ENCODE measurements at places on chromosomes 12 and 14.
A peak's percentile ranks its signal among the peaks of the same experiment; 100 is the strongest.

DNA sequence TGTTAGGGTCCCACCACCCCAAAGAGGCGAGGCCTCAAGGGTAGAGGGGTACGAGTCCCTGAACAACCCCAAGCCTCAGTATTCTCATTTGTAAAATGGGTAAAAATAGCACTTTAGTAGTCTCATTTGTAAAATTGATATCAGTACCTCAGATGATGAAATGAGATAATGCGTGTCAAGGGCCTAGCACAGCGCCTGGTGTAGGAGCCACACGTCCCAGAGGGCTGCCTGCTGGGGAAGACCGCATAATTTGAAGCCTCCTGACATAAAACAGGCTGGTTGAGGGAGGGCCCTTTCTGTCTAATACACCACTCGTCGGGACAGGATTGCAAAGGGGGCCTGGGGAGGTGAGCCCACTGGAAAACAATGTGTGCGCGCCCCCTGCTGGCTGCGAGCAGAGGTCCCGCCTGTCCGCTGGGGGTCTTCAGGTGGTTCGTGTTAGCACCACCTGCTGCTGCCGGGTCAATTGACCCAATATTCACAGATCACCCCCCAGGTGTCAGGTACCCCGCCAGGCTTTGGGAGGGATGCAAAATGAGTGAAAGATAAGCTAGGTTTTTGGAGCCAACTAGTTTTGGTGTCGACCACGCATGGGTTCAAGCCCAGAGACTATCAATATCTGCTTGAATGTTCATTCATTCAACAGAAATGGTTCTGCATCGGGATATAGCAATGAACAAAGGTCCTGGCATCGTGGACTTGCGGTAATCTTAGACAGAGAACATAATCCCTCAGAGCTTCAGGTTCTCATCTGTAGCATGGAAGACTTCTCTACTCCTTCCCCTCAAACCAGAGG lies 24.7 kb upstream of the IRF2BPL start:
- no peak for DNase-seq

- no peak for DNase-seq
Measured at GRCh38 chr14:93528884-93529558, 98.3 kb downstream of the UNC79 start.

- no peak for DNase-seq
Measured at GRCh38 chr12:92639017-92639416, 63.8 kb upstream of the PLEKHG7 start.

- no peak for DNase-seq
Measured at GRCh38 chr12:26870491-26871419, 37.8 kb upstream of the ITPR2 start.

DNA sequence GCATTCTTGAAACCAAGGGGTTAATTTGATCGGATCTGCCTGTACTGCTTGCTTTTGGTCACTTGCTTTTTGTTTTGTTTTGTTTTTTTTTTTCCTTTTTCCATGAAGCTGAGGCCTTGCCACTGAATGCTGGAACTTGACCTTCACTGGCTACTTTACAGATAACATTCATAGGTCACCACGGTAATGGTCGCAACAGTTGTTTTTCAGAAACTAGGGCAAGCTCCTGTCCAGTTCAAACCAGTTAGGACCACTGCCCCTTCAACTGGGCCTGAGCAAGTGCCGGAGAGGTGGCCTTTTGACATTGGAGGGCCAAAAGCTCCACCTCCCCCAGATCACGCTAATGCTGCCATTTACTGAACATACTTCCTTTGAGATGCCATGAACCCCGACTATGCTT lies 147.6 kb downstream of the FOXN3 start:
- no peak for DNase-seq

DNA sequence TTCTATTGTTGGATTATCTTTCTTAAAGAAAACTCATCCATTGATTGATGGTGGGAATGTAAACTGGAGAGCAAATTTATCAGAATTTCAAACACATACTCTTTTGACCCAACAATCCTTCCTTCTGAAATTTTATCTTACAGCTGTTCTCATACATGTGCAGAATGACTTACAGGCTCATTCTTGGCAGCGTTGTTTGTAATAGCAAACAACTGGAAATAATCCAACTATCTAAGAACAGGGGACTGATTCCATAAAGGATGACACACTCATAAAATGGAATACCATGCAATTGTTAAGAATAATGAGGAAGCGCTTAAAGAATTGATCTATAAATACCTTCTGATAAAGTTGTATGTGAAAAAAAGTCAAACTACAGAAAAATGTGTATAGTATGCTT lies 24.0 kb downstream of the RHOJ start:
- DNase-seq = no peak

DNA sequence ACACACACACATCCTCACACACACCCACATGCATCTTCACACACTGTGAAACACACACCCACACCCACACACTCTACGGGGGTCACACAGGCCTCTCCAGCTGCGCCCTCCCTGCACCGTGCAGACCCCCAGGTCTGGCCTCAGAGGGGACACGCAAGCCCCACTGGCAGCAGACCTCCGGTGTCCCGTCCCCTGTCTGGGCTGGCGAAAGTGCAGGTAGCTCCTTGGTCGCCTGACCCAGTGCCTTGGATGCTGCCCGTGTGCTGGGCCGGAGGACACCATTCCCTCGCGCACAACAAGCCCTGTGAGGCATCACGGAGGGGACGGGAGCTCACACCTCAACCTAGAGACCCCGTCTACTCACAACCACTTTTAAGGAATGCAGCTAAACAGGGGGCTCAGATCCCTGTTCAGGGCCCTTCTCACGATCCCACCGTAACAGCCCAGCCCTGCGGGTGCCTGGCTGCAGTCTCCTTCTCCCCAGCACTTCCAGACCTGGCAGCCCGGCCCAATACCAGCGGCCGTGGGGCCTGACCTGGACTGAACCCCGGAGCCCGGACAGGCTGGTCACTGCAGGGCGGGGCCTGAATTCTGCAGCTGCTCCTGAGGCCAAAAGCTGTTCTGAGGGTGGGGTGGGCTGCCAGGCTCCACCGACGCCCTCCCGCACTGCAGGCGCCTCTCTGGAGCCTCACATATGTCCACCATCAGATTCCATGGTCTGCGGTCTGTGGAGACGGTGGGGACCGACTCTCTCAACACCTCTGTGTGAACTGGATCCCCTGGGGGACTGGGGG lies 42.1 kb upstream of the FZD10 start:
- DNase-seq = no peak

- DNase-seq = peak; percentile 55
Measured at GRCh38 chr12:93134175-93134890, 205.2 kb upstream of the EEA1 start.

DNA sequence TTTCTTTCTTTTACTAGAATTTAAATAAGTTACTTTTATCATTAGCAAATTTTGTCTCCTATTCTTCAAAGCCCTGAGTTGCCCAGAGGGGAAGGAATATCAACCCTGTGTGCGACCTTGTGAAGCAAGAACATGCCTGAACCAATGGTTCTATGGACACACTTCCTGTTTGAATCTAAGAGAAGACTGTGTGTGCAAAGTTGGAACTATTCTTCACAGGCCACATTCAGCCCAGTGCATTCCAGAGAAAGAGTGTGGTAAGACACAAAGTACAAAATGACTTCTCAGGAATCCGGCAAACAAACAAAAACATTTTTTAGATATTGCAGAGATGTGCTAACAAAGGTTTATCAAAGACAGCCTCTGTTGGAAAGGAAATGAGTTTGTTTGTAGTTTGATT lies 90.8 kb upstream of the PTPRQ start:
- DNase-seq = no peak

DNA sequence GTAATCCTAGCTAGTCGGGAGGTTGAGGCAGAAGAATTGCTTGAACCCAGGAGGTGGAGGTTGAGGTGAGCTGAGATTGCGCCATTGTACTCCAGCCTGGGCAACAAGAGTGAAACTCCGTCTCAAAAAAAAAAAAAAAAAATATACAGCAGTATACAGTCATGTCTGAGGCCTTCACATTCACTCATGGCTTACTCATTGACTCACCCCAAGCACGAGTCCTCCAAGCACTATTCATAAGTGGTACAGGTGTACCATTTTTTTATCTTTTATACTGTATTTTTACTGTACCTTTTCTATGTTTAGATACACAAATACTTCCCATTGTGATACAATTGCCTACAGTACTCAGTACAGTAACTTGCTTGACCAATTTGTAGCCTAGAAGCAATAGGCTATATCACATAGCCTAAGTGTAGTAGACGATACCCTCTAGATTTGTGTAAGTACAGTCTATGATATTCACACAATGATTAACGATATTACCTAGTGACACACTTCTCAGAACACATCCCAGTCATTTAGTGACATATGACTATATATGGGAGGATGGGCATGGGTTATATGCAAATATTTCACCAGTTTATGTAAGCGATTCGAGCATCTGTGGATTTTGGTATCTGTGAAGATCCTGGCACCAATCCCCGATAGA lies 12.2 kb downstream of the LLPH start:
- DNase-seq = no peak

GRCh38 chr14:70317969-70318634 lies 41.4 kb downstream of the COX16 start:
- DNase-seq = peak; percentile 34

GRCh38 chr12:1629338-1630132 lies 504 bp downstream of the WNT5B start:
- DNase-seq = no peak

DNA sequence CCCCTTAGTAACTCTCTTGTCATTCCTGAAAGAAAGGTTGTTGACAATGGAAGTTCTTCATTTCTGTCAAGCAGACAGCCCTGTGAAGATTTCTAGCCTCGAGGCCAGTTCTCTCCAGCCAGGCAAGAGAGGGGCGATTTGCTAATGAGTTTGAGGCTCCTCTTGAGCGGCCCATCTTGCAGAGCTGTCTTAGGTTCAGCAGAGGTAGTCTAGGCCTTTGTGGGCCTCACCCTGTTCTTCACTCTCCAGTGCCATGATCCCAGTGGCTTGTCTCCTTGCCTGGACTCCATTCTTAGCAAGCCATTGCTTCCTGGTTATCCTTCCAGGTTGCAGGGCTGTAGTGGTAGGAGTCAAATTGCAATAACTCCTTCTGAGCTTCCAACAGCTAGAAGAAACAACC lies 9.7 kb downstream of the TPH2 start:
- no peak for DNase-seq

DNA sequence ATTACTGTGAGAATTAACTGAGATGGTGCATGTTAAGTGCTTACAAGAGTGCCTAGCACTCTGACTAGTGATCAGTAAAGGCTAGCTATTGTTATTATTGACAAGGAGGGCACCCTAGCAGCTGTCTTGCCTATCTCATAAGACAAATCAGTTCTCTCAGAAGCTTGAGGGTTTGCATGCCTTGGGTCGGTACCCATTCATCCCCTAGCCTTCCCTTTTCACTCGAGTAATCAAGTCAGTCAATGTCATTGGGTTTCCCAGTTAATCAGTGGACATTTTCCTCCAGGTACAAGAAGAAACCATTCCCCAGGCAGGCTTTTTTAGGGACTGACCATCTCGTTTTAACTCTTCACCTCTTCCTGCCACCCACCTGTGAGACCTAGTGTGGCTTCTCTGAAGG lies 10.4 kb upstream of the TFCP2 start:
- DNase-seq = no peak

DNA sequence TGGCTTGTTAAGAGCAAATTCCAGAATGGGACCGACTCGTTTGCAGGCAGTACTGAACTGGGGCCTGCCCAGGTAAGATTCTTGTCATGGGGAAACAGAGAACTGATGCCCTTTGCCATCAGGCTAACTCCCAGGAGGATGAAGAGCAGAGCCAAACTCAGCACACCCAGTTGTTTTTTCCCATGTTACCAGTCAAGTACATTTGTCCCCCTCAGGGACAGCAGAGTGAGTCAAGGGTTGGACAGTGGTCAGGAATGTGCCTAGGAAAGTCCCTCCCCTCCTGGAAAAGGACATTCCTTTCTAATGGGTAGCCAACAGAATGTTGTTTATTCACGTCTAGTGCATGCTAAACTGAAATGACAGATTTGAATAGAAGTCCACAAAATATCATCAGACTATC lies 1.6 kb downstream of the ART4 start:
- no peak for DNase-seq

- DNase-seq = no peak
Measured at GRCh38 chr14:105206873-105207272, 25.8 kb upstream of the NUDT14 start.

- peak; percentile 91 for DNase-seq
Measured at GRCh38 chr14:95185033-95185766, 27.9 kb upstream of the DICER1 start.
